Activated B cell treated with CpG ODN at 0.5 μM for 24 hours (primary cell): ENCODE measurements at places on chromosomes 4 and X. TPM values are rescaled to one million over a fixed set of nuclear protein-coding genes. Genes with fewer than 3 reads are reported as not detected.

- no peak for DNase-seq
Measured at GRCh38 chr4:44150091-44150576, 298.5 kb downstream of the KCTD8 start.

DNA sequence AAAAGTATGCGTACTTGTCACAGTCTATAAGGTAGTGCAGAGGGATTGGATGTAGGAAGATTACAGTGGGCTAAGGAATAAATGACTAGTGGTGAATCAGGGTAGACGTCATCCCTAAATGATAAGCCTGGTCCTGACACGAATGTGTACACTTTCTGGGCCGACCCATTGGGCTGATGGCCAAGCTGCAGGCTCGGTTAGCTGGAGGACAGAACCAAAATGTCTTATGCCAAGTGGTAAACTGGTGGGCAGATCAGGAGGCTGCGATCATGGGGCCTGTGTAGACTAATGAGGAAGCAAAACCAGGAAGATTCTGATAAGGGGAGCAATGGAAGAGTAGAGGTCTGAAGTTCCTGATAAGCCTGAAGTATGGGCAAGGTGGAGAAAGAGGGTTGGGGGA, 272.8 kb upstream of the GATB start:
- DNase-seq: no peak

- no peak for DNase-seq
Measured at GRCh38 chr4:22003878-22004277, 55.3 kb upstream of the KCNIP4 start.

- DNase-seq: no peak
Measured at GRCh38 chrX:148069759-148070503, 88.8 kb downstream of the FMR1NB start.

GRCh38 chr4:112938461-112939058, 110.9 kb upstream of the ANK2 start:
- no peak for DNase-seq

The RIPPLY1 gene
- total RNA-seq: not detected in 2 replicates

The PAGE5 gene
- total RNA-seq: 0.67 and 1.8 TPM in 2 replicates

The FAM184B gene
- 0.02 and 0.05 TPM in 2 replicates for total RNA-seq

The PSMD10 gene
- total RNA-seq: 33.4 and 35.4 TPM in 2 replicates

The PDGFC gene
- not detected in 2 replicates for total RNA-seq

The GYG2 gene
- total RNA-seq: not detected in 2 replicates

The P2RY4 gene
- 0.44 TPM in 1 of 2 replicates, not detected in the other for total RNA-seq
